Fibroblast of the aortic adventitia (primary cell): ENCODE measurements at places on chromosomes 6 and 20. TPM values are rescaled to one million over a fixed set of nuclear protein-coding genes. Genes with fewer than 3 reads are reported as not detected.

Gene KCNQ2
- not detected in 2 replicates for total RNA-seq

Gene OR10C1
- not detected in 2 replicates for total RNA-seq

Gene C4B
- 4.1 and 19.4 TPM in 2 replicates for total RNA-seq

Gene PROKR2
- not detected in 2 replicates for total RNA-seq

Gene ABHD16B
- not detected in 2 replicates for total RNA-seq

Gene CAPN11
- total RNA-seq, result not detected in 2 replicates

Gene CYP24A1
- total RNA-seq, result 0.98 TPM in 1 of 2 replicates, not detected in the other
